ENCODE measurements at places on chromosomes 4 and X. TPM values are rescaled to one million over a fixed set of nuclear protein-coding genes. Genes with fewer than 3 reads are reported as not detected.

Gene HTT-AS
- not detected for total RNA-seq

Gene COL4A5
- not detected for total RNA-seq

Gene SORBS2
- not detected for total RNA-seq

Gene HEPH
- total RNA-seq, result not detected

Gene CSAG1
- not detected for total RNA-seq

Gene DGKK
- not detected for total RNA-seq

Gene DMD
- total RNA-seq, result 3.2 TPM

Gene NKX6-1
- total RNA-seq, result not detected

Gene CCKAR
- not detected for total RNA-seq

Gene SLC38A5
- total RNA-seq, result 195 TPM

Gene CFAP299
- not detected for total RNA-seq

Gene KLHL5
- total RNA-seq, result 40.4 TPM

Gene TLR6
- total RNA-seq, result 1.1 TPM

Gene SLC16A2
- 0.40 TPM for total RNA-seq

Gene BTK
- not detected for total RNA-seq

Gene TLR10
- not detected for total RNA-seq

Gene PIM2
- total RNA-seq, result 391 TPM

Gene AMELX
- total RNA-seq, result not detected

Gene C4orf33
- 7.7 TPM for total RNA-seq

Gene ABCG2
- total RNA-seq, result 0.56 TPM

Gene GABRG1
- not detected for total RNA-seq

Gene BEX1
- not detected for total RNA-seq

Gene ADGRG4
- total RNA-seq, result not detected

Gene GYPB
- total RNA-seq, result not detected

Gene FAM133A
- not detected for total RNA-seq

Gene ZAR1
- not detected for total RNA-seq

Gene BEND2
- not detected for total RNA-seq

Gene EDNRA
- total RNA-seq, result not detected

Gene CXCL6
- not detected for total RNA-seq

Gene ITIH6
- total RNA-seq, result not detected

Gene PDE5A
- 0.09 TPM for total RNA-seq

Gene EVC2
- total RNA-seq, result 0.40 TPM

Gene MAGEB2
- not detected for total RNA-seq

Gene FHIP1A
- total RNA-seq, result not detected

Gene CHIC1
- 4.8 TPM for total RNA-seq

Gene GLRB
- total RNA-seq, result not detected

Gene NEUROG2
- total RNA-seq, result 0.16 TPM

Gene SLC2A9
- 1.6 TPM for total RNA-seq

Gene DRP2
- 0.28 TPM for total RNA-seq

Gene CXCL3
- total RNA-seq, result not detected

Gene GPAT3
- 3.6 TPM for total RNA-seq

Gene IGFBP7
- total RNA-seq, result not detected

Gene IBSP
- total RNA-seq, result not detected

Gene ALAS2
- not detected for total RNA-seq

Gene HGFAC
- not detected for total RNA-seq

Gene SPATA4
- 0.12 TPM for total RNA-seq

Gene STPG2
- total RNA-seq, result not detected

Gene EDA
- 1.2 TPM for total RNA-seq

Gene ODAM
- total RNA-seq, result not detected

Gene ADAM29
- not detected for total RNA-seq

Gene ZNF157
- total RNA-seq, result 0.40 TPM
